Left kidney (tissue), 8 donors: ENCODE measurements at places on chromosomes 13 and 19. TPM values are rescaled to one million over a fixed set of nuclear protein-coding genes. Genes with fewer than 3 reads are reported as not detected.

PTH2 gene
- polyA plus RNA-seq, result not detected

CCDC70 gene
- not detected for polyA plus RNA-seq

DNA sequence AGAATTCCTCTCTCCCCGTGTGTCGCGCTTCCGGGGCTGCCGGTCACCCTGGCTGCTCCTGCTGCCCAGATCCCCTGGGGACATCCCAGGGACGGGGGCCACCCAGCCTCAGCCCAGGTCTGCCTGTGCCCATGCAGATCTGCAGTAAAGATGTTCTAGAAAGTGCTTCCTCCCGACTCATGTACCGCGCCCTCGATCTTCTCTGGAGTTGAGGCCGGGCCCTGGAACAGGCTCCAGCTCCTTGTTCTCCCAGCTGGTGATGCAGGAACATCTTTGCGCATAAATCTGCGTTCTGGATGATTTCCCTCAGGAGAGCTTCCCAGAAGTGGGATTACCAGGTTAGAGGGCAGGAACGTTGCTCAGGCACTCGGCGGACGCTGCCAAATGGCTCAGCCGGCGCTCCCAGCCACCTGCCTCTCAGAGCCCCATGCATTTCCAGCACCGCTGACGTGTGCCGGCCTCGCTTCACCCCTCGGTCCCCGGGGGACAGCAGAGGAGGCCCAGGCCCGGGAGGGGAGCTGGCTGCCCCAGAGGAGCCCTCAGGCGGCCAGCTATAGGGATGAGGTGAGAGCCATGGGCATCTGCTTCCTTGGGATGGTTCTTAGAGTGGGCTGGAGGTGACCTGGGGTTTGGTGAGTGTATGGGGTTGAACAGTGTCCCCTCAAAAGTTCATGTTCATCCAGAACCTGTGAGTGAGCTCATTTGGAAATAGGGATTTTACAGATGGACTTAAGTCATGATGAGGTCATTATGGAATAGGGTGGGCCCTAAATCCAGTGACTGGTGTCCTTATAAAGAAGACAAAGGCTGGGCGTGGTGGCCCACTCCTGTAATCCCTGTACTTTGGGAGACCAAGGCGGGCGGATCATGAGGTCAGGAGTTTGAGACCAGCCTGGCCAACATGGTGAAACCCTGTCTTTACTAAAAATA is 42.6 kb downstream of the CRTC1 start:
- no peak for DNase-seq

GRCh38 chr13:107960301-107960700 is 255.0 kb downstream of the LIG4 start:
- no peak for DNase-seq
